Frontal cortex (tissue), 4 donors: ENCODE measurements at places on chromosomes 3 and 15.

DNA sequence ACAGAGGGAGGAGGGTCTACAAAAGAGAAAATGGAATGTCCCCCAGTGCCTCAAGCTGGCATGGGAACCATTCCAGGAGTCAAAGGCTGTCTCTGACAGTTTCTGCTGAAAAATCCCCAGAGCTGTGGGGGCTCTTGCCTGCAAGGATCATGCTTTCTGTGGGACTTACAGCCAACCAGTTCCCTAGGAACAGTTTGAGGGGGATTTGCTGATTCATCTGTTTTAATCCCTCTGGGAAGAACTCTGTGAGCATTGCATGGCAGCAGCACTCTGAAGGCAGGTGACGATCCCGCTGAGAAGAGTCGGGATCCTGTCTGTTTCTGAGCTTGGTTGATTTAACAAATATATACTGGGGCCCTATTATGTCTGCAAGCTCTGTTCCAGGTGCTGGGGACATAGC lies 176.0 kb downstream of the SSR3 start:
- DNase-seq = no peak

GRCh38 chr3:78613421-78613879 lies 1154.3 kb downstream of the ROBO1 start:
- DNase-seq = no peak

DNA sequence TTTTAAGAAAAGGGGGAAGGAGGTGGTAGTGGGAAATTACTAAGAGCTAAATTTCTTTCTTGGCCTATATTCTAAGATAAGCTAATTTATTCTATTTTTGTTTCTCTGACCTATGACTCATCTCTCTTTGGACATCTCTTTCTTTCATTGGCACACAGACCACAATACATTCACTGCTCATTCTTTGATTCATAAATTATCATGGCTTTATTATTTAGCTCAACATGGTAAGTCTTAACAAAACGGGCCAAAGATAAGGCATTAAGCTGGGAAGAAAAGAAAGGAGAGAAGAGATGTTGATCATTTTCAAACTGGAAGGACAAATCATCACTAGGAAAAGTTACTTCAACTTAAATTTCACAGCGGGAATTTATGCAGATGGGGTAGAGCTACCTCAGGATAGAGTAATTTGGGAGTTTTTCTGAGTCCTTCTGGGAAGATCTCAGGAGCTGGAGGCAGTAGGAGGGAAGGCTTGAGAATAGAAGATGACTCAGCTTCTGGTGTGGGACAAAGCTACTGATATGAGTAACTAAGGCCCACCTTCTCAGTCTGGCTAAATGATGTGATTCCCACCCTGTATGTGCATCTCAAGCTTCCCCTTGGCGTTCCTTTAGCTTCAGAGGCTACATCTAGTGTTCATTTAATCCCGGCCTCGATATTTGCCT lies 7.5 kb upstream of the ALCAM start:
- DNase-seq = no peak

DNA sequence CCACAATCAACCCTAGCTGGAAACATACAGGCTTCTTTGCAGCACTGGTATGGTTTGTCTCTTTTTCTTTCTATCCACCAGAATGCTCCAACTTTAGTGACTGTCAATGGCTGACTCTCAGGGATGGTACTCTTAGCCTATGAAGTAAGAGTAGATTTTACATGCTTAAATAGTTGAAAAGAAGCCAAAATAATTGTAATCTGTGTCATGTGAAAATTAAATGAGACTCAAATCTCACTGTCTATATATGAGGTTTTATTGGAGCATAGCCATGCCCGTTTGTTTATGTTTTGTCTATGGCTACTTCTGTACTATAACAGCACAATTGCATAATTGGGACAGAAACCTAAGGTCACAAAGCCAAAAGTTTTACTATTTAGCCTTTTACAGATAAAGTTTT lies 29.1 kb upstream of the PDZRN3 start:
- DNase-seq = no peak

DNA sequence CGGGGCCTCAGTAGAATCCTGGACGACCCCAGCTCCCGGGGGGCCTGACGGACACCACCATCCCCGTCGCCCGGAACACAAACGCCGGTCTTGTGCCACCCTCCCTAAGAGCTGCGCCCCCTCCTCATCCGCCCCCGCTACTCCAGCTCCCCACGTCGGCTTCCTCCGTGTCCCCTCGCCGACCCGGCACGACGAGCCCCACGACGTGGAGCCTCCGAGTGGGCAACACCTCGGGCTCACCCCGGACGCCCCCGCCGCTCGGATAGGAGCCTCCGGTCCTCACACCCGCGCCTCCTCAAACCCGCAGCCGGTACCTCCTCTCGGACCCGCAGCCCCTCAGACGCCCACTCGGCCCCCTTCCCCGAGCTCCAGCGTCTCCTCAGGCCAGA lies 525 bp downstream of the NPTN start:
- no peak for DNase-seq

DNA sequence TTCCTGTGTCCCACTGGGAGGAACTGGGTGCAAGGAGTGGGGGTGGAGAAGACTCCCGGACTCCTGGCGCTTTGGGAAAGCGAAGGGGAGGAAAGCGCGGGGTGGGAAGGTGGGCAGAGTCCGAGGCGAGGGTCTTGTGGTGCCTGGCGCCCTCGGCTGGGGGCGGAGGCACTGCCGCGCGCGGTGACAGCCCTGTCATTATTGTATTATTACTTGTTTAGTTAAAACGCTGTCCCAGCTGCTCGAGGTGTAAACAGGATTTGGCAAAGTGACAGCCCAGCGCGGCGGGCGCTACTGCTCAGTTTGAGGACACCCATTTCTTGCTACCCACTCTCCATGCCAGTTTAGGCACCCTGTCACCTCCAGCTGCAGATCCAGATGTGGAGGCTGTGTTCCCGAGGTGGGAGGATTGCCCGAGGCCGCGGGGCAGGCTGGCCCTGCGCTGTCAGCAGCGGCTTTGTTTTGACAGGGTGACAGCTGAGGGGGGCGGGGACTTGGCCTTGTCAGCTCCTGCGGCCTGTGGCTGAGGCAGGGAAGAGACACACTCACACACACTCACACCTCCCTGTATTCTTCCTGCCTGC lies 1.0 kb downstream of the KAT2B start:
- DNase-seq = peak; percentile 69

DNA sequence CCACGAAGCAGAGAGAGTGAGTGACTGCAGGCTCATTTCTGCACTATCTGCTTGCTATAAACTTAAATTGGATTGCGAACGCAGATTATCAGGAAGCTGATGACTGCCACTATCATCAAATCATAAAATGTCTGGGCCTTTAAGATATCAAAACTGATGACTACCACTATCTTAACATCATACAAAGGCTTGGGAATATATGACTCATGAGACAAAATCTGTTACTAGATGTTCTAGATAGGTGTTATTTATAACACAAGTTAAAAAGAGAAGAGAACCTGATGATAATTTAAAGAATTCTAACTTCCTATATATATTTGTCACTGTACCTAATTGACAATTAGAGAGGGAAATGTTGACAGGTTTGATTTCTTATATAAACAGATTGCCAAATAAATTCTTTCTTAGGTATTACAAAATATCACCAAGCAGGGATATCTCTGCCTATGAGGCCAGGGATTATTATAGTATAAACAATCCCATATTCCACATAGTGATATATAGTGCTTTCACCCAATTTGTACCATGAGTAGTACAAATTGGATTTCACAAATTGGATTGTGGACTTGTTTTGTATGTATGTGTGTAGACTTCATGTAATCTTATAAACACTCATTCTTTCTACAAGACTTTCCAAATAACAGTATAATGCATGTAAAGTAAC lies 1157.2 kb downstream of the ROBO1 start:
- DNase-seq = no peak

DNA sequence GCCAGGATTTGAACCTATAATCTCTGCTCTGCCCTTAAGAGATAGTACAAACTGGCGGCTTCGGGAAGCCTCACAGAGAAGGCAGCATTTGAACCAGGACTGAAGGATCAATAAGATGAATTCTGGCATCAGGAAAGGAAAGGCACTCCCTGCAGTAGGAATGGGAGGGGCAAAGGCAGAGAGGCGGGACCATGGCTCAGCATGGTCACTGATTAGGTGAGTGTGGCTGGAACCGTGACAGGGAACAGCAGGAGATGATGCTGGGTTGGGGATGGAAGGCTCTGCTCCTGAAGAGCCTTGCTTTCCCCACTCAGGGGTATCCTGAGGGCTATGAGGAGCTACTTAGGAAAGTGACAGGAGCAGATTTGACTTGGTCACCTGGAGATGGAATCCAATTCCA lies 158.5 kb downstream of the FEZF2 start:
- DNase-seq = no peak

DNA sequence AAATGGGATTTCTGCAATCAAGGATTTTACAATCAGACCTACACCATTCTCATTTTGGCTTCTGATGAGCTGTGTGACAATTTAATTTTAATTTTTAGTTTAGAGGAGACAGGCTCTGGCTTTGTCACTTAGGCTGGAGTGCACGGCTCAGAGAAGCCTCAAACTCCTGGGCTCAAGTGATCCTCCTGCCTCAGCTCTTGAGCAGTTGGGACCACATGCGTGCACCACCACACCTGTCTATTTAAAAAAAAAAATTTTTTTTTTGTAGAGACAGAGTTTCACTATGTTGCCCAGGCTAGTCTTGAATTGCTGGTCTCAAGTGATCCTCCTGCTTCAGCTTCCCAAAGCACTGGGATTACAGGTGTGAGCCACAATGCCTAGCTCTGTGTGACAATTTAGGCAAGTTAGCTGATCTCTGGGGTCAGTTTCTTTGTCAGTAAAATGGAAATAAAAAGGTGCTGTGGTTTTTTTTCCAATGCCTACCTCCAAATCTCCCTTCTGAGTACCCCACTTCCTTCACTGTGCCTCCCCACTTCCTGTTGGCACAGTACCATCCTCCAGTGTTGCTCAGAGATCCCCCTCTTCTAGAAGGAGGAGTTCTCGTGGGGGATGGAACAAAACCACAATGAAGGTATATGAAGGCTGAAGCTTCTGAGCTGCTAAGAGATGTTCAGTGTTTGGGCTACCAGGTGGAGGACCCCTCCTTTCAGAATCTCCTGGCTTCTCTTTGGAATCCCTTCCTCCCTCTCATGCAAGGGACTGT lies 54.1 kb upstream of the GSK3B start:
- no peak for DNase-seq

GRCh38 chr3:186917512-186918312 lies 12.6 kb upstream of the ST6GAL1 start:
- DNase-seq = no peak

DNA sequence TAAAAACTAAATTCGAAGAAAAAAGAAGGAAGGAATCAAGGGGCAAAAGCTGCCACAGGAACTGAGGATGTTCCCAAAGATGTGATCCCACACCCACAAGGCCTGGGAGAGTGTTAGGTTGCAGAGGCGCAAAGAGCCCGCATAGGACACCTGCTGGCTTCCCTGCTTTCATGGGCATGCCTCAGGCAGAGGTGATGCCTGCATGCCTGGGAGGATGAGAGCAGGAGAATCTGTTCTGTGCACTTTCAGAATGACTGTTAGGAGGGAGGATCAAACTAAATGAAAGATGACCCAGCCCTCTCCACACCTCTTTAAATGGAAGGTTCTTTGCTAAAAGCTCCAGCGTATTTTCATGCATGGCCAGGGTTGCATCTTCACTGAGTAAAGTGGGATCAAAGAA lies 162.4 kb downstream of the PLCL2 start:
- no peak for DNase-seq

DNA sequence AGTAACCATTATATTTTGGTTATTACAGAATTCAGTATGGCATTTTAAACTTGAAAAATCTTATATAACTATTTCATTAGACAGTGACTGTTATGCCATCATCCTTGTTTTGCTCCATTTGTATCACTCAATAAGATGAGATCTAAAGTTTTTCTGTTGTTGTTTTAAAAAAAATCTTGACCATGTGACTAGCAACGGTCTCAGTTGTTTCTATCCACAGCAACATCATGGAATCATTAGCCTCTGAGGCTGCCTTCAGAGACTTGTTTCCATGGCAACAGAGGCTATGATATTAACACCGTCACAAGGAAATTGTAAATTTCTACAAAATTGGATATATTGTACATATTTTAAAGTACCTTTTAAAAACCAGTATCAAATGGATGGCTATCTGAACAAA lies 129.8 kb downstream of the DLG1 start:
- no peak for DNase-seq

GRCh38 chr3:170638988-170639387 lies 53.1 kb upstream of the SLC7A14 start:
- no peak for DNase-seq

DNA sequence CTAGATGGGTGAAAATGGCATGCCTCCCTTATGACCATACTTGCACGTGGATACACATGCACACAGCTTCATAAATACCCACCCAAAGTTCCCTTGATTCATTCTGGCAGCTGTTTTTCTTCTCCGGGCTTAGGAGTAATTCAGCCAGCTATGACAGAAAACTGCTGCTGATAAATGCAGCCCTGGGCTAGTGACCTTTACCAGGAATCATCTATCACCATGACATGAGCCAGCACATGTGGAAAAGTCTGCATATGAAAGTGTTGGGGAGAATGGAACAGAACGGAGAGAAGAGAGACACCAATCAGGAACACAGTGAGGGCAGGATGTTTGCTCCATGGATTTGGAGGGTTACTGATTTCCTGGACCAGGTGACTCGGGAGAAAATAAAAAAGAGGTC lies 706.3 kb downstream of the PDCD6IP start:
- no peak for DNase-seq

GRCh38 chr15:76898102-76898501 lies 7.0 kb downstream of the SCAPER start:
- DNase-seq = no peak

- DNase-seq = no peak
These were observed 89.6 kb downstream of the PDZRN3 start for GRCh38 chr3:73535137-73535536.

GRCh38 chr3:197298945-197299854 lies 788 bp upstream of the DLG1 start:
- no peak for DNase-seq

GRCh38 chr3:45106874-45107273 lies 39.3 kb downstream of the CDCP1 start:
- DNase-seq = no peak

DNA sequence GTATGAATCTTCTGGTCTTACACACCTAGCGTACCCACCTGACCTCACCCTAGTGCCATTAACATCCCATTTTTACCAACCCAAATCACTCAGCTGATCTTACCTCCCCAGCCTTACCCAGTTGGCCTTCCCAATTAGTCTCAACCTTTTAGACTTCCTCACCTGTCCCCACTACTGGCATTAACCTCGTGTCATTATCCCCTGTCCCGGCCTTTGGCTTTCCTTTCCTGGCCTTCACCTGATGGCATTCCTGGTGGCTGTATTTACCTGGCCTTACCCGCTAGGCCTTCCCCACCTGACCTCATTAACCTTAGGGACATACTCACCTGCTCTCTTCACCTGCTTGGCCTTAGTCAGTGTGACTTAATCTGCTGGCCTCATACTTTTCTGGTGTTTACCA lies 104.1 kb downstream of the IL12A start:
- no peak for DNase-seq

DNA sequence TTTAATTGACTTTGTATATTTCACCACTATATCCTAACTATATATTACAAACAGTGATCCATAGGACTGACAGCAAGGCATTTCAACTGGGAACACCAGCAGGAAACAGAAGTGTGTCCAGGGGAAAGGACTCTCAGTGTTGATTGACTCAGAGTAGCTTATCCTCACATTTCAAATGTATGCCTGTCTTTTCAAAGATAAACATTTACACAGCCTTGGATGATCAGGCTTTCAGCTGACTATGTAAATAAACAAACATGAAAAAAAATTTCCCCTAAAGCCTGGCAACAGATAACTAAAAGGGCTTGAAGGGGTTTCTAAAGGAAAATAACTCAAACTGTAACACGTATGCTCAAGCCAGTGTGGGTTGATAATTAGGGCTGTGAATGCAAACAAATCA lies 321.8 kb downstream of the TBC1D5 start:
- no peak for DNase-seq

GRCh38 chr3:54888873-54889272 lies 39.0 kb downstream of the LRTM1 start:
- DNase-seq = no peak
